ENCODE measurements at places on chromosomes 11 and 22.
A peak's percentile ranks its signal among the peaks of the same experiment; 100 is the strongest.

DNA sequence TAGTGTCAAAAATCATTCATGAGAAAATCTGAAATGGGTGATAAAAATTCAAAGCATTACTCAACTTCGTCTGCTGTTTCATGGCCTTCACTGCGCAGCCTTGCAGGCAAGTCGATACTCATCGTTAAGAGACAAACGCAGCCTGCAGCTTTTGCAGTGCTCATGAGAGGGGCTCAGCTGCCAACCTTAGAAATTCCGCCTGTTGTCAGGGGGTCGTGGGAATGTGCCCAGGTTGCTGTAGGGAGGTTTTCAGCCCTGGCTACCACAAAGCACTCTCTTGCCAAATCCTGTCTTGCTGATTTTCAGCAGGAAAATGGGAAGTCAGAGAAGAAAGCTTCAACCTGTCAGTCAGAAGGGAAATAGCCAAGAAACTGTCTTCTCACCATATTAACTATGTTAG is 25.4 kb upstream of the GRAMD1B start:
- DNase-seq: no peak

DNA sequence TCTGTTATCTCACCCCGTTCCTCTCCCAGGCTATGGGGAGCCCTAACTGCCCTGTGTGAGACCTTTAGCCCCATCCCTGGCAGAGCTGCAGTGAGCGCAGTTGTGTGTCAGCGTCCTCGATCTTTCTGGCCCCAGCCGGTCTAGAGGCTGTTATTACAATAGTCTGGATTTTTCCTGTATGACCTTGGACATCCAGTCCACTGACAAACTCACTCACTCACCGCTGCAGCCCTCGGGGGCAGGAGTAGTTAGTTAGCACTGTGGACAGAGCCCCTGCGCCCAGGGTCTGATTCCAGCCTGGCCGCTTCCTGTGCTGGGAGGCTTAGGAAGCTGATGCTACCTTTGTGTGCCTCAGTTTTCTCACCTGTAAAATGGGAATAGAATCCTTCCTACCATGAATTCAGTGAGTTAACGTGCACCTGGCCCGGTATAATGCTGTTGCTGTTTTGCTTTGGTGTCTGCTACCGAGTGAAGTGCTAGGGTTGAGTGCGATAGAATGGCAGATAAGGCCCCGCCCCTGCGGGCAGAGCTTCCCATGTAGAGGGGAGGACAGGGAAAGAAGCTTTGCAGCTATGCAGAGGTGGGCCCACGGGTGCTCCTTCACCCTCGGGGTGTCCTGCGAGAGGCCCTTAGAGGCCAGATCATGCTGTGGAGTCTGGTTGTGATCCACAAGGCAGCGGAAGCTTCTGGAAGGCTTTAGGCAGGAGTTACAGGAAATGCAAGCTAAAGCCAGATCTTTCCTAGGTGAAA is 3.0 kb downstream of the LRP5 start:
- DNase-seq: no peak

GRCh38 chr11:88387957-88388356 is 50.4 kb upstream of the CTSC start:
- DNase-seq: no peak

DNA sequence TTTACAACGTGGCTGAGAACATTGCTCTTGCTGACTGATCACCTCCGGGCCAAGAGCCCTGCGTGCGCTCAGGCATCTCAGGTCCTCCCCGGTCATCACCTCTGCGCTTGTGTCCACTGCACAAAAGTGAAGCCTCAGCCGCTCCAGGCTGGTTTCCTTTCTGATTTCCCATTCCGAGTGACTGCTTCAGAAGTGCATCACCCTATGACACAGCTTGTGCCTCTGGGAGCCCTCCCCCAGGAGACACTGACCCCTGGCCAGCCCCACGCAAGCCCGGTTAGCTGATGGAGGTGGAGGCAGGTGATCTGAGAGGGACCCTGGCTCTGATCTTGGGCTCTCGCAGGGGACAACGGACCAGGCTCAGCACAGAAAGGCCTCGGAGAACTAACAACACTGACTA is 38.3 kb upstream of the GNB1L start:
- DNase-seq: no peak

GRCh38 chr11:118641397-118642019 is 34.1 kb downstream of the PHLDB1 start:
- no peak for DNase-seq

GRCh38 chr11:9594267-9595046 is 21.0 kb downstream of the WEE1 start:
- no peak for DNase-seq

DNA sequence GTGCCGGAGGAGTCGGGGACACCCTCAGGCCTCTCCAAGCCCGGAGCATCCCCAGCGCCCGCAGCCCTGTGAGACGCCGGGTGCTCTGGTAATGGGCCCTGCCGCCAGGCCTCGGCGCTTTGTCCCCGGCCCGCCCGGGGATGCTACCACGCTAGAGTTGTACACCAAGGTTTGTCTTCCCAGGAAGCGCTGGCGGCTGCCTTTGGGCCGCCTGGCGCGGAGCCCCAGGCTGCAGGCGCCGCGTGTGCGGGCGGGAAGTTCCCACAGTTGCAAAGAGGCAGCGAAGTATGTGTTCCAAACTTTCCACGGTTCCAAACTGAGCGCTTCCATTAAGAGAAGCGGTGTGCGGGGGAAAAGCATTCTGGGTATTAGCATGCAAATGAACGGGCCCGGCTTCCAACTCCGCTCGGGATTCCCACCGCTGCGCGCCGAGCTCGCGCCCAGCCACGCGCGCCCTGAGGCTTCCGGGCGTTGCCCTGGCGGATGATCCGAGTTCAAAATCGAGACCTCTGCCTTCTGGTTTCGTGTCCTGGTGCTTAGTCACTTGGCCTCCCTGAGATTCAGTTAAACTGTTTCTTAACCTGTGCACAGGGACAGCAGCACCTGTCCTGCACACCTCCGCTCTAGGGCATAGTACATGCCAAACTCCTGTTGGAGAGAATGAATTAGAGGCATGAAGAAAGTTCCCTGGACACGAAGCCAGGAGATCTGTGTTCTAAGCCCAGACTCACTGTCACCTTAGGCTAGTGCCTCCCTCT is 1.3 kb upstream of the PATZ1 start:
- peak; percentile 84 for DNase-seq

DNA sequence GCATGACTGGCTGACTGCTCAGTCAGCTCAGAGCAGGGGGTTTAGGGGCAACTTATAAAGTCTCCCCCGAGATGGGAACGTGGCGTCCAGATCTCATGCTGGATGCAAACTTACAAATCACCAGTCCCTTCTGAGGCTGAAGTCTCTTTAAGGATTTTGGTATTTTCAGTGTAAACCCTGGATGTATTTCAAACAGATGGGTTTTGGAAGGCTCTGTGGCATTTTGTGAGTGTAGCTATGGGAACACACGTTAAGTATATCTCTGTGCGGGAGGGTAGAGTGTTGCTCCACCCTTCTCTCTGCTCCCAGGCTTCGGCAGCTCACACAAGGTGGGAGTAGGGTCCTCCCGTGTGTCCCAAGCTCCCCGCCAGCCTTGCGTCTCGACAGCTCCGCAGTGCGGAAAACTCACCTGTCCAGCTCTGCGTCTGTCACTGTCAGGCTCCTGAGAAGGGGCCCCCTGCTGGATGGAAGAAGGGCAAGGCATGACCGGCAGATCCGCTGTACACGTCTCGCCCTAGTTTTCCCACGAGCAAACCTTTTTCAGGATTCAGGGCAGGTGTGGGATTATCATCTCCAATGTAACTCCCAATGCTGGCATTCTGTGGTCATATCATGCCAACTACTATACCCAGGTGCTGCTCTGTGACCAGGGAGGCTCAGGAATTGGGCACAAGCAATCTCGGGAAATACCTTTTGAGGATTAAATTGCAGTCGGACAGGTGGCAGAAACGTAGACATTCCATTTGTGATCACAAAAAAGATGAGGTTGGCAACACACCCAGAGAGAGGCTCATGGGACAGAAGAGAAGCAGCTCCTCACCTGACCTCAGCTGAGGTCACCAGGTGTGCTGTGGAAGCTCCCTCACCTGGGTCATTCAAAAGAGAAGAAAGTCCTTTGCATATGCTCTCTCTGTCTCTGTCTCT is 313.9 kb upstream of the B3GAT1 start:
- DNase-seq: no peak

DNA sequence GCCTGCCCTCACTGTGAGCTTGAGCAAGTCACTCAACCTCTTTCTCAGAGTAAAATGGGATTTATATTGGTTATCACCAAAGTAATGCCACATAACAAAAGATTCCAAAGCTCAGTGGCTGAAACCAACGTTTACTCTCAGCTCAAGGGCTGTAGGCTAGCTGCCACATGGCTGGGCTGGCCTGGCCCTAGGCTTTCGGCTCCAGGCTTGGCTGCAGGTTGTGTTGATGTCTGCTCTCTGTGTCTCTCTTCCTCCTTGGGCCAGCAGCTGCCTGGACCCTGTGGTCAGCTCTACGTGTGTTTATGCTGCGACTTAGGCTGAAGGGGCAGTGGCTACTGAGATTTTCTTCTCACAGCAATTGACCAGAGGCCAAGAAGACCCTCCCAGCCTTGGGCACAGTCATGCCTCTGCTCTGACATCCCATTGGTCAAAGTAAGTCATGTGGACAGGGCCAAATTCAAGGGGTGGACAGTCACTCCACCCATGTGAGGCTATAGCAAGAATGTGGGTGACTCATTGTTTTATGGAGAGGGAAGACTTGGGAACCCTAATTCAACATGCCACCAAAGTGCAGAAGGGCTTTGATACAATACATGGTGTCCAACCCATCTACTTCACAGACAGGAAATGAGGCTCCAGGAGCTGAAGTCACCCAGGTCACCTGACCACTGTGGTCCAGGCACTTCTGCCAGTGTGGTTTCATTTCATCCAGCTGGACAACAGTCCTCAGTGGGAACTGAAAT is 90.6 kb downstream of the TSPAN18 start:
- DNase-seq: no peak

DNA sequence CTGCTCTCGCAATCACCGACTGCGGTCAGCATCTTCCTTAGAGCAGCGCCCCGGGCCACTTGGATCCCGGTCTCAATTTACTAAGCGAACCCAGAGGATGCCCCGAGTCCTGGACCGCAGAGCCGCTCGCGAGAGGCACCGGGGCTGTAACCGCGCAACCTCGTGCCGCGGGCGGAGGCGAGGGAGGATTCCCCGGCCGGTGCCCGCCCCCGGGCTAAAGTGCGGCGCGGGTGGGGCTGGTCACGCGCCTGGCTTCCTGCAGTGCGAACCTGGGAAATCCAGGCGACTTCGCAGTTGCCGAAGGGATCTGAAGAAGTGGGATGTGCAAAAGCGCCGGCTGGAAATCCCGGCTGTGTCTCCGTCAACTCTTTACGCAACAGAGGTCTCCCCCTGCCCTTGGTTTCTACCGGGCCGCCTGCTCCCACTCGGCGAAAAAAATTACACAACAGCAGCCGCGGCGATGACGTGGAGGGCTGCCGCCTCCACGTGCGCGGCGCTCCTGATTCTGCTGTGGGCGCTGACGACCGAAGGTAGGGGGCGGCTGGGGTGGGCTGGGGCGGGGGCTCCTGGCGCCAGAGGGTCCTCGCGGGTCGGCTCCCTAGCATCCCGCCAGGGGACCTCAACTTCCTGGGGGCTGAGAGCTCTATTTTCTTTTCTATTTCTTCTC is at the start of gene NCR3LG1:
TSS of gene NCR3LG1 (plus strand) at position 291 of the 667 bp plus-strand sequence. CDS start at position 461, 170 bp downstream.
- peak; percentile 29 for DNase-seq

DNA sequence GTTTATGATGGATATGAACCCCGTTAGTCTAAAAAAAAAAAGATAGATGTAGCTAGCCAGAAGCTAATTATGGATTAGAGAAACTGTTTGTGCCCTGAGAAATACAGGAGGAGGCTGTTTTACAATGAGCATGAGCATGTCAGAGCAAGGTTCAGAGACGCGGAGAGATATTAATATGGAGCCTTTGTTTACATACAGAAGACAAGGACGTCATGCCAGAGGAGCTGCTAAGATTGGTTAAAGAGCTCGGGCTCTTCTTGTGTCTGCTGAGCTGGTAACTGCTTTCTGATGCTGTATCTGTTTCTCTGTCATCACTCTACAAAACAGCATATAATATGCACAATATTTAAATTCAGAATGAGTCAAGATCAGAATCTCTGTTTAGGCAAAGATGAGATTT is 24.9 kb upstream of the CCDC89 start:
- no peak for DNase-seq

GRCh38 chr11:9276571-9276970 is 11.4 kb upstream of the DENND5A start:
- DNase-seq: no peak

- peak; percentile 49 for DNase-seq
Measured at GRCh38 chr11:3109921-3110706, 52.9 kb upstream of the CARS1 start.

DNA sequence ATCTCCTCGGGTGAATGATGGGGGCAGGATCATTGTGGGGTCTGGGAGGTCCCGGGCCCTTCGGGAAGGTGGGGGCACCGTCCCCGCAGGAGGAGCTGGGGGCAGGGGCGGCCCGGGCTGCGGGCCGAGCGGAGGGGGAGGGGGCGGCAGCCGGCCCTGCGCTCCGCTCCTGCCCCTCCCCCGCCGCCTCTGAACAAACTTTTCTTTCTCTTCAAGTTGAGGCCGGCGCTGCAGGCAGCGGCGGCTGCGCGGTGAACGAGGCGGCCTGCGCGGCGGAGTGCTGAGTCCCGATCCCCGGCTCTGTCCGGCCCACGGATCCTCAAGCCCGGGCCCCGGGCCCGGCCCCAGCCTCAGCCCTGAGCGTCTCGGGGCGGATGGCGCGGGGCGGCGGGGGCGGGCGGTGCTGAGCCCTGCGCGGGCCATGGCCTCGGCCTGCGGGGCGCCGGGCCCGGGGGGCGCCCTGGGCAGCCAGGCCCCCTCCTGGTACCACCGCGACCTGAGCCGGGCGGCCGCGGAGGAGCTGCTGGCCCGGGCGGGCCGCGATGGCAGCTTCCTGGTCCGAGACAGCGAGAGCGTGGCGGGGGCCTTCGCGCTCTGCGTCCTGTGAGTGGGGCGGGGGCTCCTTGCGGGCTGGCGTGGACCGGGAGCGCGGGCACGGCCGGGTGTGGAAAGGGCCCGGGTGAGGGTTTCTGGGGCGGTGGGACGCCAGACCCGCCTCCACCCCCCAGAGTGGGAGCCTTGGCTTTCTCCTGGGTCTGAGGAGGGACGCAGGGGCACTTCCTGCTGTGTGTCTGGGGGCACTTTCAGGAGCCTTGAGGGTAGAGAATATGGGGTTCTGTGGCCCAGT is at the start of gene INPPL1:
TSS of gene INPPL1 (plus strand) at position 204 of the 847 bp plus-strand sequence. CDS start at position 422, 218 bp downstream.
- peak; percentile 53 for DNase-seq

GRCh38 chr11:114569801-114570200 is 10.1 kb upstream of the NXPE1 start:
- DNase-seq: no peak

GRCh38 chr11:19976281-19976941 is 183.9 kb downstream of the DBX1 start:
- no peak for DNase-seq

DNA sequence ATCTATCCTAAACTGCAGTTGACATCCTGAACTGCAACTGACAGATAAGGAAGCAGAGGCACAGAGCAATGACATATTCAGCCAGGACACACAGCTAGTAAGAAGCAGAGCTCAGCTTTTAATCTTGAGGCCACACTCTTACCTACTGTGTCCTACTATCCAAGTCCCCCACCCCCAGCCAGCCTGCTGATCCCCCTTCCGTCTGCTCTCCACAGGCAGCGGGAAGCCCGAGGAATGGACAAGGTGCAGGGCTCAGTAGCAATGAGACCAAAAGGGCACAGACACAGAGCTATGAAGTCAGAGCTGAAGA is 4.3 kb downstream of the POLR3H start:
- DNase-seq: no peak
